Stimulated activated CD8-positive, alpha-beta memory T cell treated with anti-CD3 and anti-CD28 coated beads, Interleukin-2, amount 100 ng/mL, for 48 hours (primary cell): ENCODE measurements at places on chromosomes 3 and 15.

DNA sequence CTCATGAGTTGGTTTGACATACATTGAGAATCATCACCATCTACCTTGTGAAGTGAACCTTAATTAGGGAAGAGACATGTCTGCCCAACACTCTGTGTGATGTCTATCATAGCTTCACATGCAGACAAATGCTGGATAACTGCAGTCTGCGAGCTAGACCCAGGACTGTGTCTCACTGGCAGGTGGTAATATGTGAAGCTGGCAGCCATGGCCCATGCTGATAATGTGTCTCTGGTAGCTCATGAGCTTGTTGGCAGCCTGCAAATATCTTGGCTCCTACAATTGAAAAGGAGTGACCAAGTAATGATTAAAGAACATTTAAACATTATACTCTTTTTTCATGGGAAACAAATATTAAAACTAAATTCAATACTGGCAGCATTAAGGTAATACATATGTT, 234.8 kb downstream of the CHST2 start:
- DNase-seq, result no peak

- DNase-seq, result no peak
Measured at GRCh38 chr3:187167777-187168176, 28.5 kb upstream of the RPL39L start.

GRCh38 chr3:52429779-52430415, 15.0 kb downstream of the SEMA3G start:
- DNase-seq, result no peak

- DNase-seq, result no peak
Measured at GRCh38 chr3:149662240-149662887, 4.5 kb upstream of the WWTR1 start.

- no peak for DNase-seq
Measured at GRCh38 chr3:77303955-77304699, 264.2 kb downstream of the ROBO2 start.

- DNase-seq, result no peak
Measured at GRCh38 chr15:96181873-96182301, 148.6 kb upstream of the NR2F2 start.
